G401 (cell line): ENCODE measurements at places on chromosomes 7 and 10. TPM values are rescaled to one million over a fixed set of nuclear protein-coding genes. Genes with fewer than 3 reads are reported as not detected.

DNA sequence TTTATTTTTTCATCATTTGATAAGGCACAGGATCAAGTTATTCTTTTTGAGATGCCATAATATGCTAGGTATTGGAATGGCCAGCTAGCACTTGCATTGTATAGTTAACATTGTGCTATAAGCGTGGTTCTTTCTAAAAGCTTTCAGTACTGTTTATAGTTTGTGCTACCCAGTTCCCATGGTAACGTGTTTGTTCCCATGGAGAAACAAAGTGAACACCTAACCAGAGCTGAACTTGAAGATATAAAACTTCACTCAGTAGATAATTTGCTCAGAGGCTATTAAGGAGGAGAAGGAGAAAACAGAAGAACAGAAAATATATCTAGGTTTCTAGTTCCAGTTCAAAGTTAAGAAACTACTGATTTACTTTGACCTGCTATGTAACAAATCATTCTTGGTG, 23.6 kb upstream of the ITGB8 start:
- DNase-seq, result no peak

Gene MBL2
- 0.17 and 0.43 TPM in 2 replicates for total RNA-seq

GRCh38 chr7:11749629-11750028, 82.4 kb downstream of the THSD7A start:
- no peak for DNase-seq

GRCh38 chr7:104848138-104848990, 165.6 kb upstream of the KMT2E start:
- peak; percentile 63 for DNase-seq

GRCh38 chr7:79298145-79298760, 155.2 kb downstream of the MAGI2 start:
- DNase-seq, result peak; percentile 87

GRCh38 chr7:120216947-120217346, 56.0 kb upstream of the KCND2 start:
- DNase-seq, result no peak

DNA sequence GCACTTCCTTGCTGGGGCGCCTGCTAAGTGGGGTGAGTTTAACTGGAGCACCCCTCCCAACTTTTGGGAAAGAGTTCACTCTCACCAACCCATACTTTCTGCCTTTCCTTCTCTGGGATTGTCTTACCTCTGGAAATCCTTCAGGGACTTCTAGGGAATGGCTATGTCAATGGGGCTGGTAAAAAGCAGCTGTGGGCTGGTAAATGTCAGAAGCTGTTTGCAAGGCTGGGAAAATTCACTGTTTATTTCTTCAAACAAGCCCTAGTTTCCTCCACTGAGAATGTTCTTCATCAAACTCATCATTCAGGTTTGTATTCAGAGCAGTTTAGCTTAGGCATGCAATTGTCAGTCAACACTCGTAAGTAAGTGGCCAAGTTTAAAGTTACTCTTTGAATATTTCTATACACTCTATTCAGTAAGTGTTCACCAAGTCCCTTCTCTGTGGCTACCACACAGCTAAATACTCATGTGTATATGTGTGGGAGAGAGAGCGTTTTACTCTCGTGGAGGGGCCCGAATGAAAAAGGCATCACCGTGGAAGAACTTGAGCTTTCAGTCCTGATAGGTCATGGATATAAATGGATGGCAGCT, 654.8 kb downstream of the LRMDA start:
- no peak for DNase-seq

Gene GLI3
- not detected in 2 replicates for total RNA-seq

Gene FAM25A
- total RNA-seq, result not detected in 2 replicates

- DNase-seq, result no peak
Observed at GRCh38 chr7:151038951-151039849, 9.1 kb upstream of the ASIC3 start.

Gene VWA2
- total RNA-seq, result not detected in 2 replicates

Gene TLL2
- 0.37 and 0.44 TPM in 2 replicates for total RNA-seq
